ENCODE measurements at places on chromosomes 2 and 18. TPM values are rescaled to one million over a fixed set of nuclear protein-coding genes. Genes with fewer than 3 reads are reported as not detected.

The PECR gene
- total RNA-seq = 13.9 TPM

The PNPT1 gene
- total RNA-seq = 44.9 TPM

The EN1 gene
- not detected for total RNA-seq

The CCDC121 gene
- total RNA-seq = 1.9 TPM

The SGPP2 gene
- total RNA-seq = 0.11 TPM

The CYS1 gene
- total RNA-seq = 1.2 TPM

The SCYGR4 gene
- not detected for total RNA-seq

The HOXD3 gene
- total RNA-seq = not detected

The ZNF521 gene
- 13.8 TPM for total RNA-seq

- DNase-seq = no peak
Measured at GRCh38 chr18:31680831-31681568, 3.4 kb downstream of the B4GALT6 start.

DNA sequence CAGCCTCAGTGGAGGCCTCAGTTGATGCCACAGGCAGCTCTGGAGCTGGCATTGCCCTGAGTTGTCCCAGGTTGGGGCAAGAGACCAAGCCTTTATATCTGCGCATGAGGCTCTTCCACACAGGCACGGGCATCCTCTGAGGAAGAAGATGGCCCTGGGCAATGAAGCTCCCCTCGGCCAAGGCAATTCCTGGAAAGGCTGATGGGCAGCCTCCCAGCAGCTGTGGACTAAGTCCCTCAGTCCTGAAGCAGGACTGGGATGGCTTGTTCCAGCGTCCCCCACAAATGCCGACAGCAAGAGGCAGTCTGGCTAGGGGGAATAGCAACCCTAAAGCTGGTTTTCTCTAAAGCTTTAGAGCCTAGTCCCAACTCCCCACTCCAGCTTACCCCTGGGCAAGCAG, 90.0 kb downstream of the TFCP2L1 start:
- DNase-seq = no peak

- no peak for DNase-seq
Measured at GRCh38 chr2:206408323-206409320, 34.7 kb upstream of the ADAM23 start.

DNA sequence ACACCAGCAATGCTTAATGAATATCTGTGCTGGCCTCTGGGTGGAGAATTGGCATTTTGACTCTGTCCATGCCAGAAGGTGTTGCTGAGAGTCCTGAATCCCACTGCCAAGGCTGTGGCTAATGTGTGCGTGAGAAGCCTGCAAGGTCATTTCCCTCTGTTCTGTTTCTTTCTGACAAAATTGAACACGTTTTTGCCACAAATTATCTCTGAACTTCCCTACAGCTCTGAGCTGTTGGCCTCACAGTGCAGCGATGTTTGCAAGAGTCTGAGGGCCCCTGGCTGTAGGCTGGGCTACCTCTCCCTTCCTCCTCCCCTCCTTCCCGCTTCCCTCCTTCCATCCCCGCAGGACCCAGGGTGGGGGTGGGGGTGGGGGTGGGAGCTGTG, 154.1 kb upstream of the HS6ST1 start:
- no peak for DNase-seq

DNA sequence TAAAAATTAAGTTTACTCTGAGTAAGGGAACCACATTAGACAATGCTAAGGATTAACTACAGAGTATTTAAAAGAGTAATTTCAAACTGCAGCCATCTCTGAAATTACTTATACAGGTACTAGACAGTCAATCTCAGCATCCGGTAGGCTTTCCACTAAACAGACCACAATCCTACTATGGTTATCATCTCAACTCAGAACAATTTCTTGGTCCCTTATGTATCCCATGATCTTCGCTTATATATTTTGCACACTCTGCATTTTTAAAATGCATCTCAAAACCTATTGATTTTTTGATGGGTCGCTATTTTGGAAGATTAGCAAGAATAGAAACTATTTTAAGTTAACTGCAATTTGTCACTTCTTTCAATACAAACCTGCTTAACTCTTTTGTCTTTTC, 1.4 kb downstream of the PPP4R1 start:
- DNase-seq = no peak

- DNase-seq = no peak
Measured at GRCh38 chr18:80088823-80089222, 20.2 kb upstream of the ADNP2 start.

DNA sequence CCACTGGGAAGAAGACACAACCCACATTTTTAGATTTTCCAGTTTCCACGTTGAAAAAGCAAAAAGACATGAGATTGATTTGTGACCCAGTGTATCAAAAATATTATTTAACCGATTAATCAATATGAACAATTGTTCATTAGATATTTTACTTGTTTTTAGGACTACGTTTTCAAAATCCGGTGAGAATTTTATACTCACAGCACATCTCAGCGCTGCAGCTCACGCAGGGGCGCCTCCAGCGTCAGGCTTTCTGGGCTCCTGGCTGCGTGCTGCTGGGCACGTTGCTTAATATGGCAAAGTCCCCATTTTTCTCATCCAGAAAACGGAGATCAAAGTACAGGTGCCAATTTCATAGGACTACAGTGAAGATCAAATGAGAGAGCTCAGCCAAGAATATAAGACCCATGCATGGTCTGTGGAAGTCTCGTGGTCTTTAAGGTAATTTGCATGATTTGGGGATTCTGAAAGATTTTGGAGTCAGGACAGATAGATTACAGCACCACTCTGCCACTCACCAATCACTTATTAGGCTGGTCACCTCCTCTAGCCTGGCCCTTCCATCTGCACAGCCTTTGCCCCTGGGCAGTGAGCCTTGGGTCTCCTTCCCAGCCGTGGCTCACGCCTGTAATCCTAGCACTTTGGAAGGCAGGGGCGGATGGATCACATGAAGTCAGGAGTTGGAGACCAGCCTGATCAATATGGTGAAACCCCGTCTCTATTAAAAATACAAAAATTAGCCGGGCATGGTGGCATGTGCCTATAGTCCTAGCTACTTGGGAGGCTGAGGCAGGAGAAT, 36.2 kb downstream of the PTPN18 start:
- no peak for DNase-seq

DNA sequence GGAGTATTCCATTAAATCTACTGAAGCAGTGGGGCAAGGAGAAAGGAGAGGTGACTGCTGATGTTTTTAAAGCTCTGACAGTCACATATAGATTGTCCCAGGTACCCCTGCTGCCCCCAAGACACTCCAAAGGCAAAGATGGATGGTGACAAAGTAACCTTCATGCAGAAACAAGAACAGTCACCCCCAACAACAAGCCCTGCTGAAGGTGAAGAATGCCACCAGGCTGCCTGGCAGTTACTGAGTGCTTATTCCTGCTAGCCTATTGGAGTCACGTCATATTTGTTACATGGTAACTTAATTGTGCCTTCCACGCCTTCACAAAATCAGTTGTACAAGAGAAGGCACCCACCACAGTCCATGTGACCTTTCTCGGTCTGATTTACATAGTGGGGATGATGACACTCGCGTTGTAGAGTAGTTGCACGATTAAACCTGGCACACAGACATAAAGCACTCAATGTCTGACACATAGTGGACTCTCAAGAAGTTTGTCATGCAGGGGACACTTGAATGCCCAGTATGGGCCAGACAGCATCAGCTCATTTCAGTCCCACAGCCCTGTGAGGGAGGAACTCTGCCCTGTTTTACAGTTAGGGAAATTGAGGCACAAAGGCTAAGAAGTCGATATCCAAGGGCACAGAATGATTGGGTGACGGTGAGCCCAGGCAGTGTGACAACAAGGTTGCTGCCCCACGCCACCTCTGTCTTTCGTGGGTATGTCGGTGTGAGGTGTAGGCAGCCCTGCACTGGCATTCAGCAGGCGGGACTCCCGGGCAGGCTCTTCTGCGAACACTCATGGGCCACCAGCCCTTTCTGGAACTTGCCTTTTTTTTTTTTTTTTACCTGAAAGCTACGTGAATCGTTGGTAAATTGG, 62.7 kb downstream of the ZCCHC2 start:
- DNase-seq = no peak
